ENCODE measurements at places on chromosomes 1 and 21.

GRCh38 chr1:155793213-155793612 is 63.8 kb downstream of the GON4L start:
- DNase-seq = no peak

DNA sequence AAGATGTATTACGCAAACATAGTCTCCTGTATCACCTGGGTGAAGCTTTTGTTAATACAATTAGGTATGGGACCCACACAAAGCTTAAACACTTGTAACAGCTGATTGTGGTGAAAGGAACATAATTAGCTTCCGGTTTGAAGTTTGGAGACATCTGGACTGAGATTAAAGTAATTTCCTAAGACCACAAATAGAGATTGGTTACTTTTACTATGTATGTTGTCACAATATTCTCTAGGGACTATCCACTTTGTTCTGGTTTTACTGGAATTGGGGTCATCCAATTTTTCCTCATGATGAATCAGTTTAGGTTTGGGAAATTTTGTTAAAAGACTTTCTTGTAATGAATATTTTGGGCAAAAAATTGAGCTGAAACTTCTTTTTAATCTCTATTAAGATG is 71.8 kb upstream of the SAMSN1 start:
- DNase-seq = no peak

- DNase-seq = no peak
Observed at GRCh38 chr1:227729881-227730629, 5.0 kb downstream of the JMJD4 start.

DNA sequence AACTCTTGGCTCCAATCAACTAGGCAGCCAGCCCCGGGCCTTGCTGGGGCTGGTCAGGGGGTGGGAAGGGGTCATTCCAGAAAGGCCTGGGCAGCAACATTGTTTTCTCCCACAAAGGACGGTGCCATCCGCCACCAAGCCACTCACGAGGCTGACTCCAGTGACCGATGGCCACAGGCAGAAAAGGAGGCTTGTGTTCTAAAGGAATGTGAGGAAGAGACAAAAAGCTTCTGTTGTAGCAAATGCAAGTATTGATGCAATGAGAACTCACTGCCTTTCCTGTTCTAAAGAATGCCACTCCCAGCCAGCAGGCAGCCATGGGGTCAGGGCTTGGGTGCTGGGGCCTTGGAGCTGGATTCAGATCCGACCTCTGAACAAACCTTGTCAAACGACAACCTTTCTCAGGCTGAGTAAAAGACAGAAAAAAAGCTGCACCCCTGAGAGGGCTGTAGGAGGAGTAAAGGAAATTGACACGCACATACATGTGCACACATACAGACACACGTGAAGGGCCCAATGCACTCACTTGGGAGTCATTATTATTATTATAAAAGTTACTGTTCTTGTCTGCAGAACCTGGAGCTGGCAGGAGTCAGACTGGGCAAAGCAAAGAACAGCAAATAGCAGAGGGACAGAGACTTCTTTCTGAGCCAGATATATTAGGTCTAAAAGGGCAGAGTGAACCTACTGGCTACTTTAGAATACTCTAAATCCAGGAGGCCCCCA is 13.9 kb upstream of the PRMT2 start:
- no peak for DNase-seq

- DNase-seq = no peak
Observed at GRCh38 chr1:192817246-192817645, 8.4 kb downstream of the RGS2 start.

- no peak for DNase-seq
Observed at GRCh38 chr1:44619261-44619900, 54.9 kb downstream of the TMEM53 start.

GRCh38 chr1:226827458-226827857 is 43.0 kb upstream of the PSEN2 start:
- no peak for DNase-seq

GRCh38 chr1:221604948-221605347 is 136.9 kb downstream of the DUSP10 start:
- no peak for DNase-seq

DNA sequence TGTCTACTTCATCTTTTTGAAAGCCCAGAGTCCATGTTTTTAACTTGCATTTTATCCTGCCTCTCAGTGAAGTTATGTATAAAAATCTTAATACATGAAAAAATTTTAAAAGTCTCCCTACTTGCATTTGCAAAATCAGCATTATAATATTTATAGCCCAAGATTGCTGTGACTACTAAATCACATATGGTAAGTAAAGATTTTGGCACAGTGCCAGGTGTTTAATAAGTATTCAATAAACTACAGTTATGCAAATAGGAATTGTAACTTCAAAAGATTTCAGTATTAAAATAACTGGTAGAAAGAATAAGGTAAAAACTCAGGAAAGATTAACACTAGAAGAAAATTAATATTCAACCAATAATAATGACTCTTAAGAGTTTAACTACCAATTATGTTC is 641.7 kb downstream of the LRRIQ3 start:
- no peak for DNase-seq

- no peak for DNase-seq
Observed at GRCh38 chr1:163315773-163316374, 5.9 kb upstream of the NUF2 start.

GRCh38 chr1:204652497-204652896 is 33.0 kb downstream of the LRRN2 start:
- DNase-seq = no peak

- no peak for DNase-seq
Observed at GRCh38 chr1:235953801-235954200, 87.1 kb upstream of the LYST start.
